ENCODE measurements at places on chromosomes 2 and 18. TPM values are rescaled to one million over a fixed set of nuclear protein-coding genes. Genes with fewer than 3 reads are reported as not detected.

DSC3 gene
- total RNA-seq: 0.09 TPM

SPATA3 gene
- total RNA-seq: not detected

TUBA3D gene
- not detected for total RNA-seq

RAMP1 gene
- total RNA-seq: 2.7 TPM

TRIM43 gene
- total RNA-seq: not detected

WDR43 gene
- total RNA-seq: 37.5 TPM

SLC5A7 gene
- total RNA-seq: not detected

NR4A2 gene
- total RNA-seq: 0.32 TPM

All from bronchial smooth muscle cell (primary cell).